ENCODE measurements at places on chromosomes 5 and 9. TPM values are rescaled to one million over a fixed set of nuclear protein-coding genes. Genes with fewer than 3 reads are reported as not detected.

- peak overlapping the region; percentile 66 for H3K27ac ChIP-seq
- DNase-seq = peak; percentile 70
- H3K4me3 ChIP-seq = no peak overlapping the region
Observed at GRCh38 chr5:78530342-78531096, 118.1 kb downstream of the LHFPL2 start.

The BRIX1 gene
- total RNA-seq = 9.3 TPM

DNA sequence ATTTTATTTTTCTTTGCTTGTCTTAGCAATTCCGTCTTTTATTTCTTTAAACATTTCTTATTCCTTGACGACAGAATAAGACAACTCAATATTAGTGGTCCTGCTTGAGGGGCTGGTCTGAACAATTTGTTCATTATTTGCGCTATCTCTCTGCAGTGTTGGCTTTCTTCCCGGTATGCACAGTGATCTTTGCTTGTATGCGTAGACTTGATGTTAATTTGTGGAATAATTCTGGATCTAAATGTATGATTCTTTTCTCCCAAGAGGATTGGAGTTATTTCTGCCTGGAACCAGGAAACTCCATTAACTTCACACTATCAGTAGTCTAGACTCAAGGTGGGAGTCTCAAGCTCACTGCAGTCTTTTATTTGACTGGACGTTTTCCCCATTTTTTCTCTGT lies 80.4 kb downstream of the KDM4C start:
- H3K27me3 ChIP-seq = no peaks in the 10 kb centered on the region
- no peaks in the 10 kb centered on the region for H3K4me1 ChIP-seq
- DNase-seq = no peak
- H3K27ac ChIP-seq = no peak overlapping the region

GRCh38 chr9:7534211-7534935 lies 265.2 kb downstream of the DMAC1 start:
- H3K36me3 ChIP-seq = no peaks in the 10 kb centered on the region
- H3K27ac ChIP-seq = no peak overlapping the region
- no peak overlapping the region for H3K4me3 ChIP-seq
- no peaks in the 10 kb centered on the region for H3K27me3 ChIP-seq
- DNase-seq = no peak

DNA sequence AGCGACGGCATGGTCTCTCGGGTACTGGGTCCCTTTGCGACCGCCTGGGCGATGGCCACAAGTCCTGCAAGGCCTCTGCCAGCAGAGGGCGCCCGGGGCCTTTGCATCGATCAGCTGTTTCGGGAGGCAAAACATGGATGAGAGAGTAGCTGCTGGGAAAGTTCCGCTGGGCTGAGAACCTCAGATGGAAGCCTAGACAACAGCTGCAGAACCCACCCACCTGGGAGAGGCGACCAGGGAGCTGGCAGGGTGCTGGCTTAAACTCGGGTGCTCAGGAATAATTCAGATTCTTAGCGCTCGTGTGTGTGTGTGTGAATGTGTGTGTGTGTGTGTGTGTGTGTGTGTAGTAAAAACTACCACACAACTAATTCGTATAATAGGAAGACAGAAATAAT lies 50.0 kb downstream of the TRIM32 start:
- H3K36me3 ChIP-seq = no peaks in the 10 kb centered on the region
- H3K4me3 ChIP-seq = no peak overlapping the region
- peak; percentile 82 for DNase-seq
- no peak overlapping the region for H3K27ac ChIP-seq

GRCh38 chr5:36403632-36404311 lies 102.1 kb upstream of the RANBP3L start:
- no peaks in the 10 kb centered on the region for H3K36me3 ChIP-seq
- no peak overlapping the region for H3K4me3 ChIP-seq
- peak; percentile 16 for DNase-seq
- H3K4me1 ChIP-seq = peaks cover 5% of the 10 kb centered on the region

DNA sequence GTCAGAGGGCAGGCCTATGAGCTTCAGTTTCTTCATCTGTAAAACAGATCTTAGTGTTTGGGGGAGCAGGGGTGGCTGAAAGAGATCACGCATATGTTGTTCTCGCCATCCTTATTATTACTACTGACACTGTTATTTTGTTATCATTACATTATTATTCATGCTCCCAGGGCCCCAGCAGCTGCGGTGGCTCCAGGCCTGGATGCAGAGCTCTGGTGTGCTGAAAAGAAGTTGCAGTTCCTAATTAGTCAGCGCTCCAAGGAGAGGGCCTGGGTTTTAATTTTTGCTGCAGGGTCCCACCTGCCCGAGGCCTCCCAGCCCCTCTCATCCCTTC lies 19.5 kb downstream of the CXXC5 start:
- no peak overlapping the region for H3K4me3 ChIP-seq
- no peak for DNase-seq
- peak overlapping the region; percentile 92 for H3K27ac ChIP-seq
- H3K36me3 ChIP-seq = no peaks in the 10 kb centered on the region
- H3K27me3 ChIP-seq = no peaks in the 10 kb centered on the region

- H3K4me1 ChIP-seq = no peaks in the 10 kb centered on the region
- H3K27me3 ChIP-seq = no peaks in the 10 kb centered on the region
- H3K4me3 ChIP-seq = no peak overlapping the region
- no peaks in the 10 kb centered on the region for H3K36me3 ChIP-seq
Observed at GRCh38 chr9:88646539-88647300, 111.7 kb downstream of the NXNL2 start.
